NCI-H460 (cell line): ENCODE measurements at places on chromosomes 16 and 17. TPM values are rescaled to one million over a fixed set of nuclear protein-coding genes. Genes with fewer than 3 reads are reported as not detected.

DNA sequence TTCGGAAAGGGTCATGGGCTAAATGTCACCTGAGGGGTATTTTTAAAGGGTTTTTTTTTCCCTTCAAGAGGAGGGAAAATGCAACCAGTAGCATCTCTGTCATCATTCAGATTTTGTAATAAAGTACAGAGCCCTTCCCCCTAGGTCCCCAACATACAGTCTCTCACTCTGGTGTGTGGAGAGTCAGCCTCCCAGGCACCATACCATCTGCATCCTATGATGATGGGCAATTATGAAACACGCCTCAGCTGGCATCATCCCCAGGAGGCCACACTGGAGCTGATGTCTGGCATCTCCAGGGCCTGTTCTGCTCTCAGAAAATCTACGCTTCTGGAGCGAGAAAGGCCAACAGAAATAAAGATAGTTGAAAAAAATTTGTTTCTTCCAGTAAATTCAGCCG, 32.0 kb downstream of the TBX4 start:
- no peak for DNase-seq

Gene PNPO
- 23.2 and 28.6 TPM in 2 replicates for total RNA-seq

- DNase-seq = no peak
Observed at GRCh38 chr16:79740252-79740651, 139.7 kb upstream of the MAF start.

- no peak for DNase-seq
Observed at GRCh38 chr17:29572691-29573557, 4.4 kb downstream of the TP53I13 start.

Gene SALL1
- 1.5 and 1.6 TPM in 2 replicates for total RNA-seq

DNA sequence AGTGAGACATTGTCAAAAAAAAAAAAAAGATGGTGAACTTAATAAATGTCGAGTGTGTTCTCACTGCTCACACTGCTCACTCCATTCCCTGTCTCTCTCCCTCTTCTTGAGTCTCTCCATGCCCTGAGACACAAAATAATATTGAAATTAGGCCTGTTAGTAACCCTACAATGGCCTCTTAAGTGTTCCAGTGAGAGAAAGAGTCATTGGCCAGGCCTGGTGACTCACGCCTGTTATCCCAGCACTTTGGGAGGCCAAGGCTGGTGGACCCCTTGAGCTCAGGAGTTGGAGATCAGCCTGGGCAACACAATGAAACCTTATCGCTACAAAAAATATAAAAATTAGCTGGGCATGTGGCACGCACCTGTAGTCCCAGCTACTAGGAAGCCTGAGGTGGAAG, 16.2 kb upstream of the CSF3 start:
- no peak for DNase-seq

Gene GNG13
- not detected in 2 replicates for total RNA-seq

DNA sequence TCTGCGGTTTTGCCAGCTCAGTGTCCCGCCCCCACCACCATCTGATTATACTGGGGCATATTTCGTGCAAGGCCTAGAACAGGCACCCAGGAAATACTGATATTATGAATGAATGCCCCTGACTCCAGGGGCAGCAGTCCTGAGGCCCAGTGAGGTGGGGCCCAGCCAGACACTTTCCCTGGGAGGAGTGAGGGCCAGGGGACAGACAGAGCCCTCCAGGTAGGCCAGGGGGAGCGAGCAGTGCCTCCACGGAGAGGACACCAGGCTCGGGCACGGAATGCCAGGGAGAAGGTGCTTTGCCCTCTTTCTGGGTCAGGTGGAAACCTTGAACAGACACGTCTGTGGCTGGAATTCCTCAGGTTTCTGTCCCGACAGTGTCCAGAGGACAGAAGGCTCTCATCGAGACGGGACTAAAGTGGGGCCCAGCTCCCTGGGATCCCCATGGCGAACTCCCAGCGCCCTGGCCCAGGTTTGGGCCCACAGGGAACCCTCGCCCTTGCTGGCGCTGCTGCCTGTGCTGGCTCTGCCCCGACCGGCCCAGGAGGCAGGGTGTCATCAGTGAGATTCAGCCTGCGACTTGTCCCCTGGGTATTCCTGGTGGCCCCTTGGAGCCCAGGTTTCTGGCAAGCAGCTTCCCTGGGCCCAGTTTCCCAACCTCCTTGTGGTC, 4.3 kb downstream of the KATNB1 start:
- no peak for DNase-seq

GRCh38 chr17:333626-334396, 18.8 kb downstream of the RPH3AL start:
- no peak for DNase-seq

Gene BRIP1
- 4.8 and 4.9 TPM in 2 replicates for total RNA-seq
